GDM1 (cell line): ENCODE measurements at places on chromosomes 12 and 14.

DNA sequence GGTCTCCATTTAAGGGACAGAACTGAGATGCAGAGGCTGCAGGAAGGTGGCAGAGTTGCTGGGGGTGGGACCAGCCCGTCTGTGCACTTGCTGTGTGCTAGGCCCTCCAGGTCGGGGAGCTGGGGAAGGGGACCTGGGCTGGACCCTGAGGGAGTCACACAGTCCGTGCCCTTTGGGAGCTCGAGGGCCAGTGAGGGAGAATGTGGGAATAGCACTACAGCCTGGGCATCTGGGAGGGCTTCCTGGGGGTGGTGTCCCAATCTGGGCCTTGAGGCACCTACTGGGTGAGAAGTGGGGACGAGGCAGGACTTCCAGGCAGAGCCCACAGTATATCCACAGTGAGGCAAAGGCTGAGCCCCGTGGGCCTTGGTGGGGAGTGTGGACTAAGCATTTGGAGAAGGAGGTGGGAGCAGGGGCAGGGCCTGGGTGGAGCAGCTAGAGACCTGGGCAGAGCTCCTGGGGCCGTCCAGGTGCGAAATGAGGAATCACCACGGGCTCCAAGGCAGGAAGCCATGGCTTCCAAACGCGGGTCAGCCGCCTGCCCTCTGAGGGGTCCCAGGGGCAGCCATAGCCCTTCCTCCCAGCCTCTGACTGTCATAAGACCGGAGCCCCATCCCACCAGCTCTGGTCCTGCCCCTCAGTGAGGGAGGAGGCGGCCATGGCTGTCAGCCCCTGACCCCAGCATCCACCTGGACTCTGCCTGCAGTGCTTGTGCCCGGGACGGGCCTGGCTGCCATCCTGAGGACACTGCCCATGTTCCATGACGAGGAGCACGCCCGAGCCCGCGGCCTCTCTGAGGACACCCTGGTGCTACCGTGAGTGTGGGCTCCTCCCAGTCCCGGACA is 6.6 kb downstream of the ASPG start:
- no peak for DNase-seq

DNA sequence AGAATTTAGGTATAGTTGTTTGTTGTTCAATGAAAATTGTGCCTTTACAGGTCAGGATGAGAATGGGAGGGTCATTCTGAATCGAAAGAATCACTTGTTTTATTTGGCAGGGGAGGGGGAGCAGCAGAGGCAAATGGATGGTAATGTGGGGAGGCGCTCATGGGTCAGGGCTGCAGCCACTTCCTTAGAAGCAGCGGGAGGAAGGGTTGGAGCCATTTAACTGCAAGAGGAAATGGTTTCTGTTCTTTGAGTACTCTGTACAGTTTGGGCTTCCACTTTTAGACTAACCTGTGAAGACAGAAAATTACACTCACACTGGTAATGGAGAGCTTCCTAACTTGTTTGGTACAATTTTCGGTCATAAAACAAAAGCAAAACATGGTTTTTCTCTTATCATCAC is 57.2 kb downstream of the PIWIL1 start:
- DNase-seq, result no peak

GRCh38 chr12:57214398-57214781 is 2.2 kb upstream of the NXPH4 start:
- DNase-seq, result peak; percentile 52

- no peak for DNase-seq
Measured at GRCh38 chr12:32087306-32087705, 19.3 kb upstream of the BICD1 start.

DNA sequence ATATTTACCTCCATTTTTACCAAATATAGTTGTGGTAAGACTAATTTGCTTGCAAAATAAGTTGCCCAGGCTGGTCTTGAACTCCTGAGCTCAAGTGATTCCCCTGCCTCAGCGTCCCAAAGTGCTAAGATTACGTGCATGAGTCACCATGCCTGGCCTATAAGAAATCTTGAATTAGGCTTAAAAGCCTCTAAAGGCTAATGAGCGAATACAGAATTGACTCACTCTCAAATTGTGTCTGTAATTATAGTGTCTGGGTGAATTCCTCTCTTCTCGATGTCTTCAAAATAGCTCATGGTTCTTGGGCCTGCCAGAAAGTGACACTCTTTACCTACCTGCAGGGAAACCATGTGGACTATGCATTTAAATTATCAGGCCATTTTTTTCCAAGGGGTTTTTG is 403.5 kb downstream of the SLC16A7 start:
- no peak for DNase-seq

- no peak for DNase-seq
Measured at GRCh38 chr12:100995201-100995600, 200.6 kb downstream of the ANO4 start.

DNA sequence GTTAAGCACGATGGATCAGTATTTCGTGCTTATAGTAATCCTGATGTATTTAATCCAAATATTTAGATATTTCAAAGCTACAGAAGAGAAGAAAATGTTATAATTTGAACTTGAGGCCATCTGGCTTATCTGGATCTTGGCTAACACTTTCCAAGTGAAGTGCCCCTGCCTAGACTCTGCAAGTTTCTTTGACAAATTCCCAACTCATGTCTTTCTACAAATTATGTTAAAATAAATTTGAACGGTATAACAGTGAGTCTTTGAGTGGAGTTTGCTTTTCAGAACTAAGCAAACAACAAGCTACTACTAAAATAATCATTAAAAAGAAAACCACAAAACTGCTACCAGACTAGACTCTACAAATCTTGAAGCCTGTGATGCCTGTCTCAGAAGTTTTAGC is 374.4 kb upstream of the PRICKLE1 start:
- no peak for DNase-seq

DNA sequence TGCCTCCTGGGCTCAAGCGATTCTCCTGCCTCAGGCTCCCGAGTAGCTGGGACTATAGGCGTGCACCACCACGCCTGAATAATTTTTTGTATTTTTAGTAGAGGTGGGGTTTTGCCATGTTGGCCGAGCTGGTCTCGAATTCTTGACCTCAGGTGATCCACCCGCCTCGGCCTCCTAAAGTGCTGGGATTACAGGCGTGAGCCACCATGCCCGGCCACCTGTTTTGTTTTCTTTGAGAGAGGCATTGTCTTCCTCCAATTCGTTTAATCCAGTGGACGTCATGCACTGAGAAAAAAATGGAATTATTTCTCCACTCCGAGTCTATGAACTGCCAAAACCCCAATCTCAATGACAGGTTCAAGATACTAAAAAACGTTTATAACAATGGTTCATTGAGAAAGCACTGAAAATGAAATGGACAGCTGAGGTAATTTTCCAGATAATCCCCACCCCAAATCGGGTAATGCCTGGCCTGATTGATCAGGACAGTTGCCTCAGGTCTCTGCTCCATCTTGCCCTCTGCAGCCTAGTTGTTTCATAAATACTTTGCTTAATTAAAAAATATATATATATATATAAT is 132.7 kb upstream of the PARP11 start:
- no peak for DNase-seq

GRCh38 chr12:53493610-53494391 is 5.5 kb downstream of the MAP3K12 start:
- no peak for DNase-seq
